Activated CD4-positive, alpha-beta T cell treated with anti-CD3 and anti-CD28 coated beads, Interleukin-2, amount 50 U/mL, for 16 hours (primary cell): ENCODE measurements at places on chromosomes 6 and 20.
A peak's percentile ranks its signal among the peaks of the same experiment; 100 is the strongest.

DNA sequence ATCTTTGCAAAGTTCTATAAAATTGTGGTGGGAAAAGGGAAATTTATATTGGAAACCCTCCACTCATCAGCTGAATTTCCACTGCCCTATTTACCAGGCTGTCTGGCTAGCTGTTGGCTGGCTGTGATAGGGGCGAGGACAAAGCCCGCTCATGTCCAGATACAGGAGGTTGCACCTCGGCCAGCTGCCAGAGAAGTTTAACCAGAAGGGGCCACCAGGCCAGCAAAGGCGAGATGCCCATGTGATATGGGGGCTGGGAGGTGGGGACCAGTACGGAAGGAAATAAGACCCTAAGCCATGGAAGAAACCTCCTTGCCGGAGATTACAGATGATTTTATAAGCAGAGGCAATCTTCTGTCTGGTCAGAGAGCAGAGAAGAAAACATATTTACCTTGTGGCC is 143.8 kb downstream of the FNDC1 start:
- DNase-seq: no peak

DNA sequence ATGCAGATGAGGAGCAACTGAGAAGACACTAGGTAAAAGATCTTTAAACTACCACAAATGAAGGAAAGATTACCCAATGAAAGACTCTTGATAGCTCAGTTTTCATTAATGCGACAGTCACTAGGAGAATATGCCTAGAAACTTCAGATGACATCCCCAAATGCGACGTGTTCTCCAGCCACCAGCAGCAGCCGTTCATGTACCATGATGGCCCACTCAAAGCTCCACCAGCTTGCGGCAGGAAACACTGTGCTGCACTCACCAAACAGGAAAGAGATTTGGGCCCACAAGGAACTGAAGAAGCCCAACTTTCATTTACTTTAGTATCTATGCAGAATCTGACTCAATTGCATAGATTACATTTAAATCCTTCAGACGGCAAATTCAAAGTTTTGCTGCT is 7.5 kb downstream of the DIDO1 start:
- DNase-seq: peak; percentile 82

- DNase-seq: no peak
Observed at GRCh38 chr6:54515713-54516112, 207.5 kb downstream of the TINAG start.

DNA sequence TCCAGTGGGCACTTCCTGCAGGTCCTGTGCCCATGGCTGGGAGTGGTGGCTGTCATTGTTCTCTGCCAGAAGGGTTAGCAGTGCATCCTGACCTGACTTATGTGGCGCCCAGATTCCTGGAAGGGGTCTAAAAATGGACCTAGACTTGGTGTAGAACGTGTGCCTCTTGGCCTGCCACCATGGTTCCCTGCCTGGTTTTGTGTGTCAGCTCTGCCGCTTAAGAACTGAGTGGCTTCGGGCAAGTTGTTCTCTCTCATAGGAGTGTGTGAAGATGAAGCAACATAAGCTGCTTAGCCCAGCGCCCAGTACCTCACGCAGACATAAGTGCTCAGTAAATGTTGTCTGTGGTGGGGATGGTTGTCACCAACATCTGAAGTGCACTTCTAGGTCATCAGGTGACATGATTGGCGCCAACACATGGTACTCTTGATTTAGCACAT is 52.1 kb downstream of the PTPN1 start:
- no peak for DNase-seq

GRCh38 chr6:118971682-118972081 is 36.7 kb upstream of the MCM9 start:
- no peak for DNase-seq

GRCh38 chr6:68279793-68280557 is 355.1 kb upstream of the ADGRB3 start:
- DNase-seq: no peak

- no peak for DNase-seq
Observed at GRCh38 chr20:37948956-37949355, 46.0 kb downstream of the VSTM2L start.

DNA sequence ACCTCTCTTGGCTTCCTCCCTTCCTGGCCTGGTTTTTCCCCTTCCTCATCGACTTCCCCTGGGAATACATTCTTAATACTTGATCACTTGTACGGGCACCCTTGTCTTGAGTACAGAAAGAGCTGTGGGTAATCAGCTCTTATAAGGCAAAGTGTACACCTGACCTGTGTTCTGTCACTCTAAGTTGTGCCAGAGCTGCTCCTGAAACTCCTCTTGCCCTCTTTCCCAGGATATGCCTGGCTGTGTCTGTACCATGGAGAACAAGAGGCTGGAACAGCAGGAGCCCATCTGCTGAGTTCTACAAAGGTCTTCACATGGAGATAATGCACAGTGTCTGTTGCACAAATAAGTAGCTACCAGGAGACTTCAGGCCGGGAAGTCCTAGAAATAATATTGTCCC is 110.1 kb downstream of the FOXA2 start:
- DNase-seq: no peak

DNA sequence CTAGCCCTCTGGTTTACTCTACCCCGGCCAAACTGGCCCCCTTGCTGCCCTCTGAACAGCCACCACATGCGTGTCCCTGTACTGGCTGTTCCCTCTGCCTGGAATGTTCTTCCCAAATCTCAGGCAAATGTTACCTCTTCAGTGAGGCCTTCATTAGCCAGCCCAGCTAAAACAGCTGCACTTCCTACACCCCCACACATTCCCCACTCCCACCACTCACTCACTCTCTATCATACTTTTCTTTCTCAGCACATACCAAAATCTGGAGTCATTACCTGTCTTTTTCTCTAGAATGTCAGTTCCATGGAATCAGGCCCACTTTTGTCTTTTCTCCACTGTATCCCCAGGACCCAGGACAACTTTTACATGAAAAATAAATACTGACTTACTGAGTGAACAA is 401.2 kb upstream of the SULF2 start:
- no peak for DNase-seq

DNA sequence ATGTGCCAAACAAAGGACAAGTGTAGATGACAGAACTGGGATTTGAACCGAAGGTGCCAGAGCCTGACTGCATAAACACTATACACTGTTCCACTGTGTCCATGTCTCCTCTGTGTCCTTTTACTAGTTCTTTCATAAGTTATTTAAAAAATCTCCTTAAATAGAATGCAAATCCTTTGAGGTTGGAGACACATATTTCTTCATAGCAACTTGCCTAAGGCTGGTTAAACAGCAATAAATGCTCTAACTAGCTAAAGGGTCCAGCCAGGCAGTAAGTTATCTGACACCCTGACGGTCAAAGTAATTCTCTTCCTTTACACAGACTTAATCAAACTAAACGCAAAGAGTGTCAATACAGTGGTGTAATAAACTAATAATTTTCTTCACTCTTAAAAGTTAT is 76.2 kb upstream of the TRAF3IP2 start:
- no peak for DNase-seq
